ENCODE measurements at places on chromosomes 1 and 21.

- DNase-seq: peak; percentile 55
Measured at GRCh38 chr1:18100491-18101063, 7.0 kb upstream of the IGSF21 start.

GRCh38 chr1:28551381-28551780 lies 1.5 kb upstream of the TRNAU1AP start:
- DNase-seq: no peak

DNA sequence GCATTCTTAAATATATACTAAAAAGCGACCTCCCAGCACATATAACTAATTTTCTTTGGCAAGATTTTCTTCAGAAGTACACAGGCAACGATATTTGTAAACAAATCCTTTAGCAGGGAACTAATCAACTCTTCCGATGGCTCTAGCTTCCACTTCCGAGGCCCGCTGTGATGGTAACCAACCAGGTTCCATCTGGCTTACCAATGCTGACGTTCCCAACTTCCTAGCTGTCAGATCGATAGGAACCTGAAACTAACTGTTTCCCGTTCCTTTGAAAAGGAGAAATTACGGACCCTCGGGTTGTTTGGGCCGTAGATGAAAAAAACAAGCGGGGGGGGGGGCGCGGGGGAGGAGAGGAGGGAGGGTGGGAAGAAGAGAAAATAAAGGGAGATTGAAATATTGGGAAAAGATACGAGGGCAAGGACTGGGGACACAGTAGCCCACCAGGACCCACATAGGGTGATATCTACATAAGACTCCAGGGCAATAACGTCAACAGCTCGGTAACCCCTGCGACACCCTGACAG lies 513 bp downstream of the GTF2B start:
- DNase-seq: peak; percentile 53

DNA sequence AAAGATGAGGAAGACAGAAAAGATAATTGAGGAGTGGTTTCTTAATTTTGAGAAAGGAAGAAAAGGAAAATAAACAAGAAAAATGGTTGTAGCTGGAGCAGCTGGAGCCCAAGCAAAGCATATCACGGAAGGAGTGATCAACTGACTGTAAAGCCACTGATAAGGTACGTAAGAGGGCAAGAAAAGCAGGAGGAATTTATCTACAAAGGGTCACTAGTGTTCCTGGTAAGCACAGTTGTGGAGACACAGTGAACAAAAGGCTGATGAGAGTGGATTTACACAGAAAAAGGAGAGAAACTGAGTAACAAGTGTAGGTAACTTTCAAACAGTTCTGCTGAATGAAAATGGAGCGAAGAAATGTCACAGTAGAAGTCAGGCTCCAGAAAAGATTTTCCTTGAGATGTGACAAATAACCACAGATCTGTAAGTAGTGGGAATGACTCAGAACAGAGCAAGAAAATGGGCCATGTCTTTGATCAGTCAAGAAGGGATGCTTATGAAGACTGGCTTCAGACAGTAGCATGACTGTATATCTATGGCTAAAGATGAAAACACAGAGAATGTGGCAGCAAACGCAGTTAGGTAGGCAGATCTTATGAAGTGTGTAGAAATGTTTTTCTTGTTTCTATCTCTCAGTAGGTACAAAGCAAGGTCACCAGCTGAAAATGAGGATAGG lies 45.6 kb upstream of the RBM34 start:
- DNase-seq: no peak

GRCh38 chr1:117802531-117803257 lies 126.7 kb downstream of the GDAP2 start:
- DNase-seq: peak; percentile 62

All from fibroblast of villous mesenchyme (primary cell).